ENCODE measurements at places on chromosomes 1 and 21.
A peak's percentile ranks its signal among the peaks of the same experiment; 100 is the strongest.

DNA sequence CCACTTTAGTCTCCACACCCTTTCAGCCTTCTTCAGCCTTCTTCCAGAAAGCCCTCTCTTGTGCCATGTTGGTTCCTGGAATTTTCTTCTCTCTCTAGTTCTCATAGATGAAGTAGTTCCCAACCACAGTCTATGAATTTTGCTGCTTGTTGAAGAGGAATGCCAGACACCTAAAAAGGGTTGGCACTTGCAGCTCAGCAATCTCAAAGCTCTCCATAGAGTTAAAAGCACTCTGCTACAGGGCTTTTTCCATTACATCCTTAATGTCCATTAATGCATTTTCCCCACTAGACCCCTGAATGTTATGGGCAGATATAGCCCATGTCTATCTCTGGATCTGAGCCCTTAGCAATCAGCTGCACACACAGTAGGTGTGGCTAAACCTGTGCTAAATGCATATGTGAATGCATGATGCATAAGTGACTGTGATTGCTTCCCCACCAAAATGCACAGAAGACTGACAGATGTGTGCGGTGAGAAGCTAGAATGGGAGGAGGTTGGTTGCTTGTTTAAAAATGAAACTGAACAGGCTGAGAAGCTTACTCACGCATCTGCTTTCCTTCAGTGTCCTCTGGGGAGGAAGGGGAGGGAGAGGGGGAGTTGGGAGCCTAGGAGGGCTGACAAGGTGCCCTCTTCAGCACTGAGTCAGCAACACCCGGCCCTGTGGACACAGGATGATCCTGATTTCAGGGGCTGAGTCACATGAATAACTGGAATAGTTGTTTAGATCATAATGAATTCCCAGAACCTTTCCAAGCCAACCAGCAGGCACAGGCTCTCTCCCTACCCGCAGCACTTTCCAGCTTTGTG is 146.1 kb upstream of the FGGY start:
- DNase-seq: peak; percentile 100

DNA sequence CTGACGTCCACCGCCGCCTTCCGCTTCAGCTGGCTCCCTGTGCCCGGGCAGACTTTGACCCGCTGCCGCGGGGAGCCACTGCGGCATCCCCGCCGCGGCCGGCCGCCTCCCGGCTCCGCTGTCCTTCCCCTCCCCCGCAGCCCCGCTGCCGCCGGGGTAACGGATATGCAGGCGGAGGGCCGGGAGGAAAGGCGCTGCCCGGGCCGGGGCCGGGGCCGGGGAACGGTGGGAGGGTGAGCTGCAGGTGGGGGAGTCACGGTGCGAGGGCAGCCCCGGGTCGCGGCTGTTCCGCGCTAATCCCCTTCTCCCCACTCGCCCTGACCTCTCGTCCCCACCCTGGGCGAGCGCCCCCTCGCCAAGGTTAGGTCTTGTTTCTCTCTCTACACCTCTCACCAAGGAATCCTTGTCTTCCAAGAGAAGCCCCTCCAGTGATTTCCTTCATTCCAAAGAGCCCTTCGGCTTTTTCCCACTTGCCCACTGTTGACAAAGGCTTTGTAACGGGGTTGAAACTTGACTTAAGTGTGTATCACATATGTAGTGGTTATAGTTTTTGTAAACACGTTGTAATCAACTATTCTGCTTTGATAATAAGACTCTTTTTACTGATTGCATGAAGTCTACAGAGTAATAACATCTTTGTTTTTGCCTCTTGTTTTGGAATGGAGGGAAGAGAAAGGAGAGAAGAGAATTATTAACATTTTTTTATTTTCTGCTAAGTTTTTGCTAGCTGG is 669 bp downstream of the XPR1 start:
- peak; percentile 51 for DNase-seq

GRCh38 chr21:43195121-43196021 is 26.6 kb downstream of the CRYAA start:
- DNase-seq: no peak

- DNase-seq: no peak
These were observed 21.1 kb upstream of the SLC45A3 start for GRCh38 chr1:205701420-205701819.

DNA sequence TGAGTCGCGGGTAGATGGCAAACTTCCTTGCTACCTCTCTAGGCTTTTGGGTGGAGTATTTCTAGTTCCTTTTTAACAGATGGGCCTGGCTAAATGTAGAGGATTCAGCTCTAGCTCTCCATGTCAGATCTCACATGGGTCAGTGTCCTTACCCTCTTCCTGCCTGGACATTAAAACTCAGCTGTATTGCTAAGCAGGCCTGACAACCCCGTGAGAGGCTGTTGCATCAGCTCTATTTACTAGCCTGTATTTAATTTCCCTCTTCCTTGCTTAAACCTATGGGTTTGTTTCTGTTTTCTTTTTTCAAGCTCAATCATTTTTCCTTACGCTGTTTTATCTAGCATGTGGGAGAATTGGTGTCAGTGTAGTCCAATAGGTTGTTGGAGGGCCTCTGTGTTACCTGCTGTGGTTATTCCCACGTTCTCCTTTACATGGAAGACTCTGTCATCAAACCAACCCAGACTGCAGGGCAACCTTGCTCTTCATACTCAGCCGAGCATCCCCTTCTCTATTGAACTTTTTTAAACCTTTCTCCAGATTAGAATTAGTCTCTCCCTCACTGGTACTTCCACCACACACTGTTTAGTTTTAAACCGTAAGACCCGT is 79.5 kb upstream of the BACH1 start:
- no peak for DNase-seq

- peak; percentile 89 for DNase-seq
These were observed 55.8 kb downstream of the SLC45A1 start for GRCh38 chr1:8373581-8374241.

DNA sequence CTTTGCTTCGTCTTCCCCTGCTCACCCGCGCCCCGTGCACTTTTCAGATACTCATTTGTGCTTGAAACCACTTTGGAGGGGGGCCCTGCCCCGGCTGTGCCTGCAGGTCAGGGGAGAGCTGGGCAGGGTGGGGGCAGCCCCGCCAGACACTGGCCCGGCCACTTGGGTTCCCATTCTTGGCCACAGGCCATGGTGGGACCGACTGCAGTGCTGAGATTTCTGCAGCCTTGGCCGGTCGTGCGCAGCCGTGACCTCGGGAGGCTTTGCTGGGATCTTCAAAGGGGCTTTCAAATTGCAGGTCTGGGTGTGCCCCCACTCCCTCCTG is 54.5 kb upstream of the TTC34 start:
- no peak for DNase-seq

DNA sequence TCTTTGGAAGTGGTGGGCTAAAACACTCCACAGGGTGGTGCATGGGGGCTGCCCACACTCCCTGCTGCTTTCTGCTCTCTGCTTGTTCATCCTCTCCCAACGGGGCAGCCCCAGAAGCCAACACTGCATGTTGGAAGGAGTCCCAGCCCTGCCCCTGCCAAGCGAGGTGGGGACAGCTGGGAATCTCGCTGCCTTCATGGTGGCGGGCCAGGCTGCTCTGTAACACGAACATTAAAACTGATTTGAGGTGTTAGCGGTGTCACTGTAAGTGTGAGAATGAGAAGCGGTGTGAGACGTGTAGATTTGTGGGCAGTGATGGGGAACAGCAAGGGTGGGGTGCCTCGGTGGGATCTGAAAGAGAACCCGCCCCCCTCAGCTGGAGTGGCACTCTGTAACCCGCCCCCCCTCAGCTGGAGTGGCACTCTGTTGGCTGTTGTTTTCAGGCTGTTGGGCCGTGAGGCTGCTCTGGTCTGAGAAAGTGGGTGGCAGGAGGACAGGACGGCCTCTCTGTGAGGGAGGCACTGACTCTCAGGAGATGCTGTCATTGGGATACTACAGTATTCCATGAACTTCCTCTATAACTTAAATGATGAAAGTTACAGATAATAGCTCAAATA is 80.9 kb downstream of the PCBP3 start:
- DNase-seq: no peak
